ENCODE measurements at places on chromosomes 5 and 9.

- no peak for DNase-seq
These were observed 41.8 kb upstream of the S1PR3 start for GRCh38 chr9:88949425-88949824.

DNA sequence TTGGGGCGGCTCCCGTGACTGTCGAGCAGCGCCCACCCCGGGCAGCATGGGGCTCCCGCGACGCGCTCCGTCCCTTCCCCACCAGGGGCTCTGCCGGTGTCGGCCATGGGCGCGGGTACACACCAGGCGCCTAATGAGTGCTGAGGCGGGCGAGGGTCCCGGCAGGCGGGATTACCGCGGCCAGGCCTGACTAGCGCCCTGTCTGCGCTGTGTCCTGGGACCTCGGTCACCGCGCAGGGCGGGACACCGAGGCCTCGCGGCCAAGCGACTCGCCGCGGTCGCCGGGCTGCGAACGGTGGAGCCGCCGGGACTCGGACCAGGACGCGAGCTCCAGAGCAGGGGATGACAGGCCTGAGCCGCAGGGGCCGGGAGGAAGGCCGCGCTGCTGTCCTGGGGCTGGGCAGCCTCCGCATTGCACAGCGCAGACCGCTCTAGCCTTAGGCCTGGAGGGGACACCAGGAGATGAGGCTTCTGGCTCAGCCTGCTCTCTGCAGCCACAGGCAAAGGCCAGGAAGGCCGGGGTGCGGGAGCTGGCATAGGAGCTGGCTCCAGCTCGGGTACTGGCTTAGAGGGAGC, 14.1 kb downstream of the LCN10 start:
- DNase-seq = no peak

GRCh38 chr9:110911659-110912418, 126.4 kb downstream of the LPAR1 start:
- no peak for DNase-seq

- DNase-seq = no peak
These were observed 42.3 kb downstream of the RNF180 start for GRCh38 chr5:64207978-64208377.

- no peak for DNase-seq
These were observed 332.3 kb downstream of the NPR3 start for GRCh38 chr5:33043343-33043997.

DNA sequence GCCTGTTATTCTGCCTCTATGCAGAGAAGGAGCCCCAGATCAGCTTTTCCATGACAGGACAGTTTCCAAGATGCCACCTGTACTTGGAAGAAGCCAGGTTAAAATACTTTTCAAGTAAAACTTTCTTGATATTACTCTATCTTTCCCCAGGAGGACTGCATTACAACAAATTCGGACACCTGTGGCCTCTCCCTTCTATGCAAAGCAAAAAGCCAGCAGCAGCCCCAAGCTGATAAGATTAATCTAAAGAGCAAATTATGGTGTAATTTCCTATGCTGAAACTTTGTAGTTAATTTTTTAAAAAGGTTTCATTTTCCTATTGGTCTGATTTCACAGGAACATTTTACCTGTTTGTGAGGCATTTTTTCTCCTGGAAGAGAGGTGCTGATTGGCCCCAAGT, 301 bp upstream of the IL4 start:
- DNase-seq = no peak

DNA sequence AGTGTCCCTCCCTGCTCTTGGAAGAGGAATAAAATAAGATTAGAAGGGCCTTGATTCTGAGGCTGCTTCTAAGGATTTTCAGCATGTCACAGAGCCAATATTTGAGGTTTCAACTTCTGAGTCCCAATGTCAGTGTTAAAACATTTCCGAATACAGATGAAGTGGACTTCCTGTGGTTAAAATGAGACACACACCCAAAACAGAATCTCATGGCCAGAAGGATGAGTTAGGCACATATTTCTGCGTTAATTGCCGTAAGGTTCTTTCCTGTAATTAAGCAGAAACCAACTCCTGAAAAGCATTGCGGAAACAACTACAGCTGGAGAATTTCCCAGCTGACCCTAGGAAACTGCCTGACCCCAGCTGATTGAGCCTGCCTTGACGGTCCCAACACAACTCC, 10.4 kb upstream of the ZNF354B start:
- DNase-seq = no peak

- no peak for DNase-seq
These were observed 24.2 kb downstream of the LIFR start for GRCh38 chr5:38532165-38532669.

DNA sequence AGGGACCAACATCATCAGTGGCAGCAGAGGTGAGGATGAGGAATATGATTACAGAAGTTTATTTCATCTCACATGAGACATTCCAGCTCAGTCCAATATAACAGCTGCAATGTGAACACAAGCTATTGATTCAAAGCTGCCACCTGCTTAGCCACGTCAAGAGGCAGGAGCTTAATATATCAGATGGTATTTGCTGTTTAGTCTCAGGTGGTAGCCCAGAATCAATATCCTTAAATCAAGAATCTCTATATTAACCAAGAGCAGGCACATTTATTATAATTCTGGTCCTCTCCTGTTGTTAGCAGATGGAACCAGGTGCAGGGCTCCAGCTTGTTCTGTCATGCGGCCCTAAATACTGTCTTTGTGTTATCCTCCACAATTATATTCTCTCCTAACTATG, 431.6 kb downstream of the ICE1 start:
- no peak for DNase-seq

DNA sequence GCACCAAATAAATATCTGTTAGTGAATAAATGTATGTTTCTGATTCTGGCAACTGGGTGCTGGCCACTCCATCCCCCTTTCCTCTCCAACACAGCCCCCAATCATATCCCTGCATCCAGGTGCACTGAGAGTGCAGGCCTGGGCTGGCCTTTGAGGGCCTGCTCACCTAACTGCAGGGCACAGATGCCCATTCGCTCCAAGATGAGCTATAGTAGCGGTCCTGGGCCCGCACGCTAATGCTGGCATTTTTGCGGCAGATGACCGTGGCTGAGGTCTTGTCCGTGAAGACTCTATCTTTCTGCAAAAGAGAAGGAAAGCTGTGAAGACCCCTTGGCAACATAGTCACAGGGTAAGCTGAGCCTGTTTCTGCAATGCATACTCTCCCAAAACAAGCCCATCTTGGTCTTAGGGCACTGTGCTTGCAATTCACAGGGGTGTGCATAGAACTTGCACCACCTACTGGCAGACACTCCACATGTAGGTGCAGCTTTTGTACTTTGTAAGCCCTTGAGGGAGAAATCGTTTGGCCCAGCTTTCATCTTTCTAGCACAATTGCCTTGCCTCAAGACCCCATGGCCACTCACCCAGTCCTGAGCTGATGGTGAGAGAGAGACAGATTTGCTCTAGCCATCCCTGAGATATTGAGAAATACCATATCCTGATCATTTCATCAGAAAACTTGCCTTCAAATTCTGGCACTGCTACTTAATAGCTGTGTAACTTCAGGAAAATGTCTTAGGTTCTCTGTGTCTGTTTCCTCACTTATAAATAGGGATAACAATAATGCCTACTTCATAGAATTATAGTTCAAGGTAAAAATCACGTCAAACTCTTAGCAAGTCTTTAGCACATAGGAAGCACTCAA, 13.5 kb downstream of the IL12B start:
- DNase-seq = peak; percentile 45

- no peak for DNase-seq
These were observed 132.5 kb downstream of the PAX5 start for GRCh38 chr9:36901528-36901927.

DNA sequence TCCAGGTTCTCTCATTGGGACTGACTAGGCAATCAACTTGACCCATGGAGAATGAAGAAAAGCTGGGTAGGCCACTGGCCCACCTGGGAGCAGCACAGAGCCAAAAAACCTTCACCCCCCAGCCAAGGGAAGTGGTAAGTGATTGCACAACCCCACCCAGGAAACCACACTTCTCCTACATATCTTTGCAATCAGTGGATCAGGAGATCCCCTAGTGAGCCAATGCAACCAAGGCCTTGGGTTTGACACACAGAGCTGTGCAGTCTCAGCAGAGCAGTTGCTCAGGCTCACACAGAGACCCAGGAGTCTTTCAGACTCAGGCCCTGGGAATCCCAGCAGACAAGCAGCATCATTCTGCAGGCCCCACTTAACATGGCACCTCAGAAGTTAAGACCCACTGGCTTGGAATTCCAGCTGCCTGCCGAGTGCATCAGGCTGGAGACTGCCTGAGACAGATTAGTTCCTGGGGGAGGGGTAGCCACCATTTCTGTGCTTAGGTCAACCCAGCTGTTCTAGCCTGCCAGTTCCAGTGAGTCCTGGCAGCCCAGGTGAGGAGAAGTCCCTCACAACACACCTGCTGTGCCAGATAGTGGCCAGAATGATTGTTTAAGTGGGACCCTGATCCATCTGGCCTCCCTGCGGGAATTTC, 136.4 kb downstream of the SAXO1 start:
- no peak for DNase-seq

GRCh38 chr5:81789033-81789432, 38.1 kb upstream of the SSBP2 start:
- no peak for DNase-seq

- no peak for DNase-seq
These were observed 5.9 kb upstream of the FBXL17 start for GRCh38 chr5:108387758-108388157.

DNA sequence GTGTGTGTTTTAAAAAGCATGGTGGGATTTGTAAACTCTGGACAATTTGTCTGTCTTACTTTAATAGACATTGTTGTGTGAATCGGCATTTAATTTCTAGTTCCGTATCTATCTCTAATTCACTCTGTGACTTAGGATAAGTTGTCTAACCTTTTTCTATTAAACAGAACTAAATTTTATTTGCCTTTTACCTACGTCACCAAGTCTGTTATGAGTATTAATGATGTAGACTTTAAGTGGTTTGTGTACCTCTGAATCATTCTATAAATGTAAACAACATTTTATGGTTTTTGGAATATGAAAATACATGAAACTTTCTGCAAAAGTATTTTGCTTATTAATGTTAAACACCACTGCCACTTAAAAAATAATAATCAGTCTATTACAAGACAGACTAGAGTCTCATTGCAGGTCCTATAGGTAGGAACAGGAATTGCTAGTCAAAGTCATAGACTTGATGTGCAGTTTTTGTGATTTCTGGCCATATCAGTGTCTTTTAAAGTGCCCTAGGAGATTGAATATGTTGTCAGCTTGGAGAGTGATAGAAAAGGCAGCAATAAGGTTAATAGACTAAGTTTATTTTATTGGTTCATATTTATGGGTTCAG, 5.6 kb downstream of the RBM27 start:
- no peak for DNase-seq

DNA sequence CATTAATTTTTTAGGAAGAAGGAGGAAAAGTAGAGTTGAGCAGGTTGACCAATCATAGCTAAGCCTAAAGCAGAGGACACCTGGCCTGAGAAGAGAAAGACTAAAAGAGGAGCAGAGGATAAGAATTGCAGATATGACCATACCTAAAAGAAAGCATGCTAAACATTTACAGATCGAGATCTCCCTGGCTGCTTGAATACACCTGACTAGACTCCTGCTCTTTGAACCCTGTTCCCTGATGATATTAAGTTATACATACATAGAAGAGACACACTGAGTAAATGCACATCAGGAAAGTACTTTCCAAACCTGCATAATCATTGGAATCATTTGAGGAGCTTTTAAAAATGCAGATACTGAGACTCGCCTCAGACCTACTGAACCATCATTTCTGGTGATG, 232.3 kb upstream of the ELL2 start:
- no peak for DNase-seq

DNA sequence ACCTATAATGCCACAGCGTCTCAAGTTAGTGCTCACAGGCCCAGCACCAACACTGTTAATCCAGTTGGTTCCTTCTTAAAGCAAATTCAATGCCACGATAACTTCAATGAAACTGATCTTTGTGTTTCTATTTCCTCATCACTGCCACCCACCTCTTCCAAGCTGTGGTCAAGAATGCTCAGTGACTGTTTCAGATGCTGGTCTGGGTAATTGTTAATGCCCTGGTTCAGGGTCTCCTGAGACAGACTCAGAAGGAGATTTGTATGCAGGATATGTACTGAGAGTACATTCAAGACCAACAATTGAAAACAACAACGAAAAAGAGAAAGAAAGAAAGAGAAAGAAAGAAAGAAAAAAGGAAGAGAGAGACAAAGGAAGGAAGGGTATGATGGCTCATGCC, 505.3 kb downstream of the TLE4 start:
- DNase-seq = no peak

DNA sequence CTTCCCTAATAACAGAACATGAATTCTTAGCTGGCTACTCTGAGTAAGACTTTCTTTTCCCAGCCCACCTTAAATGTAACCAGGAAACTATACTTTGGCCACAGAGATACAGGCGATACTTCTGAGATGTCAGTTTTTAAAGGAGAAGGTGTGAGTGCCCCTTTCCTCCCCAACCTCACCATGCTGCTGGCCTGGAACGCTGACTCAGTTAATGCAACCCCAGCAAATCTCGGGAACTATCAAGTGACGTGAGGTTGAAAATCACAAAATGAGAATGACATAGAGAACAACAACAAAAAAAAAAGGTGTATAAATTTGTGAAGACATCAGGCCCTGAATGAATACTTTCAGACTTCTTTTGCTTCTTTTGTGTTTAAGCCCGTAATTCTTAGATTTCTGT, 13.7 kb downstream of the ZNF484 start:
- DNase-seq = no peak

All from activated CD8-positive, alpha-beta memory T cell treated with anti-CD3 and anti-CD28 coated beads, Interleukin-2, amount 50 U/mL, for 4 hours (primary cell).